ENCODE measurements at places on chromosomes 3 and 15. TPM values are rescaled to one million over a fixed set of nuclear protein-coding genes. Genes with fewer than 3 reads are reported as not detected.
A peak's percentile ranks its signal among the peaks of the same experiment; 100 is the strongest.

DNA sequence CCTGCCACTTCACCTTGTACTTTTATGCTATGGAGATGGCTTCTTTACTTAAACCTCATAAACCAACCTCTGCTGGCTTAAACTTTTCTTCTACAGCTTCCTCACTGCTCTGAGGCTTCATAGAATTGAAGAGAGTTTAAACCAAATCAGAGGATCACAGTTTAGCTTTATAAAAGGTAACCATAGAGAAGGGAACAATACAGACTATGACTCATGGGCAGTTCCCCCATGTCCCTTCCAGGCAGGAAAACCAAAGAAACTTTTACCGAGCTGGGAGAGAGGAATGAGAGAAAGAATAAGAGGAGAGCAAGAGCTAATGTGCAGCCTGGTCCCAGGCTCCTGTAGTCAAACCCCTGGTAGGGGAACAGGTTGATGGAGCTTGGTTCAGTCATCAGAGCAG, 53.9 kb upstream of the NEDD4 start:
- peaks cover 9% of the 10 kb centered on the region for H3K36me3 ChIP-seq
- peak; percentile 9 for DNase-seq
- H3K27me3 ChIP-seq = peaks cover 6% of the 10 kb centered on the region
- H3K27ac ChIP-seq = peak overlapping the region; percentile 24
- H3K4me1 ChIP-seq = peaks cover 46% of the 10 kb centered on the region

DNA sequence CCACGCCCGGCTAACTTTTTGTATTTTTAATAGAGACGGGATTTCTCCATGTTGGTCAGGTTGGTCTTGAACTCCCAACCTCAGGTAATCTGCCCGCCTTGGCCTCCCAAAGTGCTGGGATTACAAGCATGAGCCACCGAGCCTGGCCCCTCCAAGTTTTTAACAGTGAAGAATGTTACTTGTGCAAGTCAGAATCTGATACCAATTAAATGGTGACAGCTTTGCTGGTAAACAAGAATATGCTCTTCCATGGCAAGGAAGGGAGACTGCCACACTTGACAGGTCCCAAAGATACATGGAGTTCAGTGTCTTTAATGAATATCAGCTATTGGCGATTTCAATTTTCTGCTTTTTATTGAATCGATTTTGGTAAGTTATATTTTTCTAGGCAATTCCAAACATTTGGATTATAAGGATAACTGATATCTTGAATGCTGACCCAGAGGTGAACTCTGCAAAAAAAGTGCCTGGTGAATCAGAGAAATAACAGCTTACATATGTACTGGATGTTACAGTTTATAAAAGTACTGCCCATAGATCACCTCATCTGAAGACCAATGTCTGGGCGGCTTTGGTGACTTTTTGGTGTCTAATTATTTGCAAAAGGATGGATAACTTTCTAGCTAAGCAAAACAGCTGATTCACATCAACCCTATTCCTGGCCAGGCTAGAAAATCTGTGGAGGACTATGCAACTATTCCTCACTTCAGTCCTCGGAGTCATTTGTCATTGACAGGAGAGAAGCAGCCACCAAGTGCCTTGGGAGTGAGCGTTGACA, 1.2 kb downstream of the PARP16 start:
- no peaks in the 10 kb centered on the region for H3K27me3 ChIP-seq
- peak overlapping the region; percentile 66 for H3K27ac ChIP-seq
- peak overlapping the region; percentile 86 for H3K4me3 ChIP-seq
- peak; percentile 18 for DNase-seq
- no peaks in the 10 kb centered on the region for H3K36me3 ChIP-seq
- H3K4me1 ChIP-seq = peaks cover 15% of the 10 kb centered on the region

DNA sequence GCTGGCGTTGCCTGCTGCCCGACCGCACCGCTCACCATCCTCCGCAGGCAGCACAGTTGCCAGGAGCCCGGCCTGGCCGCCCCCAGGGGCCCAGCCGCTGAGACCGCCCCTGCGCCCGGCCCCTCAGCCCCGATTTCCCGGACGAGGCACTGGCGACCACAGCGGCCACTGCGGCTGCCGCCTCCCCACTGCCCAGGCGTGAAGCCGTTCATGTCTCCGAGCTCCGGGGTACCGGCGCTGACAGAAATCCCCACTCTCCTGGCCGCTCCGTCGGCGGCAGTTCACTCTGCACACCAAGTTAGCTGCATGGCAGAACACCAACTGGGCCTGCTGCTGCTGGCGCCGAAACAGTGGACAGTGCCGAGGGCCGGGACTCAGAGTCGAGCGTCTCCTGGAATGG, 8.5 kb downstream of the SELENOT start:
- peaks cover 27% of the 10 kb centered on the region for H3K36me3 ChIP-seq
- no peak for DNase-seq
- no peaks in the 10 kb centered on the region for H3K27me3 ChIP-seq
- no peak overlapping the region for H3K4me3 ChIP-seq
- H3K4me1 ChIP-seq = peaks cover 37% of the 10 kb centered on the region
- no peak overlapping the region for H3K27ac ChIP-seq

- no peaks in the 10 kb centered on the region for H3K4me1 ChIP-seq
- H3K27ac ChIP-seq = no peak overlapping the region
- H3K36me3 ChIP-seq = 0 out of 2 replicates have a peak, but pooled peaks cover 5% of the 10 kb centered on the region
- H3K27me3 ChIP-seq = no peaks in the 10 kb centered on the region
- no peak overlapping the region for H3K4me3 ChIP-seq
Measured at GRCh38 chr3:5690490-5690889, 503.0 kb downstream of the EDEM1 start.

Gene CTXN2
- total RNA-seq = not detected

Gene GABRG3
- total RNA-seq = not detected

Gene KY
- not detected for total RNA-seq

Gene KCNMB3
- total RNA-seq = 0.37 TPM

Gene ENTPD3
- not detected for total RNA-seq

Gene LCMT2
- 10.1 TPM for total RNA-seq

Gene EPHA6
- total RNA-seq = not detected

Gene CELSR3
- 2.5 TPM for total RNA-seq

Gene SH2D7
- total RNA-seq = not detected

Measured in HFFc6 (cell line).